ENCODE measurements at places on chromosomes 11 and 22.

DNA sequence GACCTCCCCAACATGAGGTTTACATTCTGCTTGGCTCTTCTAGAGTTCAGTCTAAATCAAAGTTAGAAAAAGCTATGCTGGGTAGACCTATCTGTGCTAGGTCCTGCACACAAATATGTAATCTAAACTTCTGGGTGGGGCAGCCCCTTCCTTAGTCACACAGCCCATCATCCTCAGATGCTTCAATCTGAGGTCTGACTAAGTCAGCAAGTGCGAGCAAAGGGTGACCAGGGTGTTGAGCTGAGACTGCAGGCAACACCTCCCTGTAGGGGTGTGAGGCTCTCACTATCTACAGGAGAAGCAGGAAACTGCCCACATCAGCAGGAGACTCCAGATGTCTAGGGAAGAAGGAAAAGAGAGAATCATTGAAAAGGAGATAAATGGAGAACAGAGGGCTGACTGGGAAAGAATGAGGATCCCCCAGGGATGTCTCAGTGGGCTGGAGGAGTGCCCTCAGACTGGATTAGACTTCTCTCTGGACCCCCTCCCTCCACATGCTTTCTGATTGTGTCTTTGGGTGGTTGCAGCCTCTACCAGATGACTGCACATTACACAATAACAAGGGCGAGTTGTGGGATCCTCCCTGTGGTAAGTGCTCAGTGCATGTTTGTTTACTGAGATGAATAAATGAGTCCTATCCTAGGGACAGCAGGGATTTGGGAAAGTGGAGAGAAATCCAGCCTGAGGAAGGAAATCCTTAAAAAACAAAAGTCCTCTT, 266.2 kb upstream of the PLET1 start:
- no peak for DNase-seq

DNA sequence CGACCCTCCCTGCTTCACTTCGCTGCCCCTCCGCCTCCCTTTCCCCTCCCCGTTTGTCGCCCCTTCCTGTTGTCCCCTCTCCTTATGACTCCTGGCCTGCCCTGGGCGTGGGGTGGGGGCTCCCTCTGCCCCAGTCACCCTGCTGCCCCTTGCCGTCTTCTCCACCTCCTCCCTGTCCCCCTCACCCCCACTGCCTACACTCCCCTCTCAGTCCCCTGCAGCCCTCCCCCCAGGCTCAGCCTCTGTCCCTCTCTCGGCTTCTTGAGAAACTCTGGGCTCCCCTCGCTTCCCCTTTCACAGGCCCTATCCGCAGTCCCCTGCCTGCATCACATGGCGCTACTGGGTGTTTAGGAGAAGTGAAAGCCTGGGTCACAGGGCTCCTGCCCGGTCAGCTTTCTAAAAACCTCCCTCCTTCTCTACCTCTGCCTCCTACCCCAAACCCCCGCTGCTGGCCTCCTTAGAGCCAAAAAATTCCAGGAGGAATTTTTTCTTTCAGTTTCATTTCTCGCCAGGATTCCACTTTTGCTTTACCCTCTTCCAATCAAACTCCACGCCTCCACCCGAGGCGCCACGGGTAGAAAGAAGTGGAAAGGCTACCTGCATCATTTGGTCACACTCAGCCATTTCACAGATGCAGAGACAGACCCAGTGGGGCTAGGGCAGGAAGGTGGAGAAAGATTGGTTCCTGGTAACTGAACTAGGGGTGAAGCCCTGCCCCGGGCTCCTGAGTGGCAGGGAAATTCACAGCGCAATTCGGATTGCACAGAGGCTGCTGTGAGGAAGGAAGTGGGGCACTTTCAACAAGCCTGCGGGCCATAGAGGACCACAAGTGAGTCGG, at the start of gene SLC15A3:
Gene SLC15A3, minus strand, starts transcription at position 273 of the 838 bp plus-strand sequence. CDS start 625 bp downstream, outside the sequence.
- no peak for DNase-seq

- no peak for DNase-seq
These were observed 558.6 kb downstream of the NTM start for GRCh38 chr11:131928992-131929391.

GRCh38 chr11:86089659-86090058, 20.8 kb upstream of the PICALM start:
- no peak for DNase-seq

DNA sequence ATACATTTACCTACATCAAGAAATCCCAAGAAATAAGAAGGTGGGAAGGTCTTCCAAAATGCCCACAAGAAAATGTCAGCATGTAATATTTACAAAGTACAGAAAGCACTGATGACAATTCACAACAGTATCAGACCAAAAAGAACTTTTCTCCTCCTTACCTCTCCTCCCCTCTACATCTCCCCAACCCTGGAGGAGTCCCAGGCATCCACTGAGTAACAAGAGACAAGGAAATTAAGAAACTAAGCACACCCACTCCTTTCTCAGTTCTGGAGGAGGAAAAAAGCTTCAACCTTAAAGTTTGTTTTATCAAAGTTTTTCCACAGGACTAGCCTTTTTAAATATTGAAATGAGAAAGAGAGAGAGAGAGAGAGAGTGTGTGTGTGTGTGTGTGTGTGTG, 2.0 kb upstream of the SERGEF start:
- DNase-seq = no peak

- DNase-seq = no peak
These were observed 66.2 kb downstream of the DHCR7 start for GRCh38 chr11:71381781-71382505.

DNA sequence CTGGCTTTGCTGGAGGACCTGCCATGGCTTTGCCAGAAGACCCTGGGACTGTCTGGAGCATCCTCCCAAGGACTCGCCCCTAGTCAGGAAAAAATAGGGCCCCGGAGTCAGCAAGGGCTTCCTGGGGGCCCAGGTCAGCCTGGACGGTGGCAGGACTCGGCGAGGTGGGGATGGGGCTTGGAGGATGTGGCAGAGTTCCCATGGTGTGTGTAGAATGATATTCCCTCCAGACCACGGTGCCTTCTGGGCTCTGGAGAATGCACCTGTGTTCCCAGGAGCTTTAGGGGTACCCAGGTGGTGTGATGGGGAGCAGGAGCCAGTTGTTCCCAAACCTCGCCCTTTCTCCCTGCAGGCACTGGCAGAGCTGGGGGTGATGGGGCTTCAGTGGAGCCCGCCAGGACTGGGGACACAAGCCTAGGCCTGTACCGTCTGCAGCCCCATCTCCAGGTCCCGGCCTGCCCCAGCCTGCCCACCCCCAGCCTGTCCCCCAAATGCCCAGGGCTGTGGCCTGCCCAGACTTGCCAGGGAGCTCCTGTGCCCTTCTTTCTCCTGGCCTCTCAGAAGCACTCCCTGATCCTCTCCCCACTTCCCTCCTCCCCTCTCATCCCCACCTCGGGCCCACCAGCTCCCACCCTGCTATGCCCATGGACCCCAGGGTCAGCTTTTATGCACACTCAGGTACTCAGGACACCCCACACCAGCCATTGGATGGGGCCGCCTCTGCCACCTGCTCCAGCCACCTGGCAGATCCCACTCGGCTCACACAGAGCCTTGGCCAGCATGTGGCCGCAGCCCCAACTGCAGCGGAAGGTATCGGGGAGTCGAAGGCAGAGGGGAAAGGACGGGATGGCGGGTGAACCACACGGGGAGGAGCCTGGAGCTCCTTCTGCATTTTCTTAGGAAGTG, 82.1 kb downstream of the CDKN1C start:
- DNase-seq = no peak

DNA sequence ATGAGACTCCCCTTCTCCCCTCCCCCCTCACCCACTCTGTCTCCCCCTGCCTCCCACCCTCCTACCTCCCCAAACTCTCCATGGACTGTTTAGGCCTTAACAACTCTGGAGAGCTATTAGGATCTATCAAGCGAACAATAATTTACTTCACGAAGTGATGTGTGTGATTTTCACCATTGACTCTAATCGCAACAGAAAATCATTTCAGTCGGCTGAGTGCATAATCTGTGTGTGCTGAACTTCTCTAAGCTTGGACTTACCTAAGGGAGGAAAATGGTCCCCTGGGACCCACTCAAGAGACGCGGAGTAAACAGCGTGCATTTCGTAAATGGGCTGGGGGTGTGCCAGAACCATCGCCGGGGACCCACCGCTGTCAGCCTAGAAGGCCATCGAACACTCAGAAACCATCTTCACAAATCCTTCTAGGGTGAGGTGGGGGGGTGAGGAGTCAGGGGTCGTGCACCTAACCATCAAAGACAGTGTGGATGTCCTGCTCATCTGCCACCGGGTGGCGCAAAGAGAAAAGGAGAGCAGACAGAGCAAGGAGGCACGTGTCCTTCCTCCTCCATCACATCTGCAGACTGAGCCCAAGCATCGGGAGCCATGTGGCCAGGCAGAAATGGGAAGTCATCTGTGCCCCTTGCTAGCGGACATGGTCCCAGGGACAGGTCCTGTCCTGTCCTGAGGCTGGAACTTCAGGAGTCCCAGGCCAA, 62.1 kb upstream of the NUP50 start:
- peak; percentile 15 for DNase-seq

GRCh38 chr11:88603091-88603867, 265.7 kb upstream of the CTSC start:
- no peak for DNase-seq

DNA sequence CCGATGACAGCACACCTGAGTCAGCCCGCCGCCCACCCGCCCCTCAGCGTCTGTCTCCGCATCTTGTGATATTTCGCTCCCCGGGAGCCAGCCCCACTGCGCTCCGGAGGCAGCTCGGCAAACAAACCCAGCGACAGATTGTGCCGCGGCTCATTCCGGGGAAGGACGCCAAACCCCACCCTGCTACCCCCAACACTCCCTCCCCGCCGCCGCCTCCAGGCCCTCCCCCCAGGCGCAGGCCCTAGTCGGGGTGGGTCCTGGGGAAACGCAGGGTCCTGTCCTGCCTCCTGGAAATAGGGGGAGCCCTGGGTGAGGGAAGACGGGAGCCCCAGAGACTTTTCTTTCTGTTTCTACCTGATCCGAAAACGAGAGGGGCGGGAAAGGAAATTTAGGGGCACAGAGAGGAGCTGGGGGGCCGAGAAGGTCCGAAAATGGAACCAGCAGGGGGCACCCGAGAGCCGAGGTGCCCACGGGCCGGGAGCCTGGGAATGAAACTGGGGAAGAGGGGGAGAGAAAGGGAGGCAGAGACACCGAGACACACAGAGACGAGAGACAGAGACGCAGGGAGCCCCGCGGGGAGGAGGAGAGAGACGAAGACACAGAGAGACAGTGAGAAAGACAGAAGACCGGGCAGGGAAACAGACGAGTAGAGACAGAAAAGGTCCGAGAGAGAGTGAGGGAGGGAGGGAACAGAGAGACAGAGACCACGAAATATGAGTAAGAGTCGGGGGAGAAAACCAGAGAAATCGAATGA, 1.7 kb upstream of the RTN4RL2 start:
- DNase-seq = peak; percentile 25

- DNase-seq = no peak
These were observed 37.8 kb upstream of the CELSR1 start for GRCh38 chr22:46574993-46575910.

DNA sequence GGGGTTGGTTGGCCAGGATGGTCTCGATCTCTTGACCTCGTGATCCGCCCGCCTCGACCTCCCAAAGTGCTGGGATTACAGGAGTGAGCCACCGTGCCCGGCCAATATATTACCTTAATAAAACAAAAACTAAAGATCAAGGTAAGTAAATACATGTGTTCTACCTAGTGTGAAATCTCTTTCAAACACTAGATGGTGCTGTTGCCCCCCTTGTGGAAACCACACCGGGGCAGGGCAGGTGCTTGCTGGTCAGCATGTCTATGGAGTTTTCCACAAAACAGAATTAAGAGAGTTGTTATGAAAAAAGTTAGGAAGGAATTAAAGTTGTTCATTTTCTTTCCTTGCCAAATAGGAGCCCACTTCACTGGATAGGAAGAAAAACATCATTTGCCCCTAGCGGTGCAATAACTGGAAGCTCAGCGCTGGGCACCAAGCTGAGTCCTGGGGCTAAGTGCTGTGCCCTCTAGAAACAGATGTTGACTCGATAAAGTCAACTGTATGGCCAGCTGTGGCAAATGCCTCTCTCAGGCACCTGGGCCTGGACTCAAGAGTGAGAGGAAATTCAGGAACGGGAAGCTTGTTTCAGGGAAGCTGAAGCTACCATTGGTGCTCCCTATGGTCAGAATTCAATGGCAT, 6.3 kb upstream of the KCNJ5 start:
- DNase-seq = peak; percentile 77

DNA sequence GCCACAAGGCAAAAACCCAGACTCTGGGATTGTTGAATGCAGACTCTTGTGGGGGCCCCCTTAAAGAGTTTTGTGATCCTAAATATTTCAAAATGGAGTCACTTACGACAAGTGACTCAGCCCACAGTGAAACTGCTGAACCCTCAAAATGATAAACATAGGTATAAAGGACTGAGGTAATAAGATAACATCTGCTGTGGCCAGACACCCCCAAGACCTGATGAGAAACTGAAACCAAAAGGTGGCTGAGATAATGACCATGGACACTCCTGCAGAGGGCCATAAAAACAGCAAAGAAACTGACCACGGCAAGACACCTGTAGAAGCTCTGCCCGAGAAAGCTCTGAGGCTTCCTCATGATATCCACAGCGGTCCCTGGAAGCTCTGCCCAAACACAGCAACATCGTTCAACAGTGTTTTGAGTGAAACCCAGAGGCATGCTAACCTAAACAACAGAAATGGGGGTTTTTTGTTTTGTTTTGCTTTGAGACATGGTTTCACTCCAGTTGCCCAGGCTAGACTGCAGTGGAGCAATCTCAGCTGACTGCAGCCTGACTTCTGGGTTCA, 1.6 kb upstream of the PLAAT4 start:
- no peak for DNase-seq

DNA sequence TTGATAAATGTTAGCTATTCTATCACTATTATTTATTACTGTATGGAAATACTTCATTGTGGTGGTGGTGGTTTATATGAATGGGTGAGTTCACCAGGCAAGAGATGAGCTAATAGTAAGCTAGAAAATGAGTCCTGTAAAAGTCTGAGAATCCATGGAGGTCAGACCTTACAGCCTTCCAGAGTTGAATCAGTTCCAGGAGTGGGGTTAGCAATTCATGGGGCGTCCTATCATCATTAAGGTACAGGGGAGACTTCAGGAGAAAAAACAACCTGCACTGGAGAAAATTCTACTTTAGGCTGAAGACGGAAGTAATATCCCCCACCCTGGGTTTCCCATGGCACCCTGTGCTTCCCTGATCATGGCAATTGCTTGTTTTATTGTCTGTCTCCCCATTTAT, 6.5 kb downstream of the SYT13 start:
- no peak for DNase-seq

GRCh38 chr11:119635041-119635740, 93.8 kb downstream of the NECTIN1 start:
- no peak for DNase-seq

GRCh38 chr11:37512156-37512780, 914.2 kb upstream of the RAG2 start:
- no peak for DNase-seq

GRCh38 chr11:62710001-62710345, 2.5 kb downstream of the GNG3 start:
- peak; percentile 74 for DNase-seq

All from NCI-H1092 treated with DMSO at 0.1 percent for 48 hours (cell line).